Fibroblast of pulmonary artery (primary cell): ENCODE measurements at places on chromosomes 1 and 21.

DNA sequence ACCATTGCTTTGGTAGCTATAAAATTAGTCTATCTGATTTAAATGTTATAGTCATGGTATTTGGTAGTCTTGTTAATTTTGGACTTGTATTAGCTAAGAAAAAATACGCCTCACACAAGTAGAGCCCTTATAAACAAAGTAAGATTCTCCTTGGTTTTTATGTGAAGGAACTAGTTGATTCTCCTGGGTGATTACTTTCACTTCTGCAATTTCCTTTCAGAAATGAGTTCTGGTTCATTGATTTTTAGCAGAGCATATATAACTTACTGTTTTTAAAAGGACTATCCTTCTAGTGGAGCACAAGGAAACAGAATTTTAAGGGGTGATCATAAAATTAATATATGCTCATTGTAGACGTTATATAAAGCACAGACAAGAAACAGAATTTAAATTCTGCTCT, 120.1 kb downstream of the BACH1 start:
- no peak for DNase-seq

- peak; percentile 78 for DNase-seq
These were observed at the start of gene DHRS3 for GRCh38 chr1:12617901-12618660. DHRS3 (minus strand) TSS chr1:12618210; CDS start chr1:12617348, 862 bp downstream.

GRCh38 chr1:225881081-225881958, 860 bp downstream of the TMEM63A start:
- peak; percentile 29 for DNase-seq

DNA sequence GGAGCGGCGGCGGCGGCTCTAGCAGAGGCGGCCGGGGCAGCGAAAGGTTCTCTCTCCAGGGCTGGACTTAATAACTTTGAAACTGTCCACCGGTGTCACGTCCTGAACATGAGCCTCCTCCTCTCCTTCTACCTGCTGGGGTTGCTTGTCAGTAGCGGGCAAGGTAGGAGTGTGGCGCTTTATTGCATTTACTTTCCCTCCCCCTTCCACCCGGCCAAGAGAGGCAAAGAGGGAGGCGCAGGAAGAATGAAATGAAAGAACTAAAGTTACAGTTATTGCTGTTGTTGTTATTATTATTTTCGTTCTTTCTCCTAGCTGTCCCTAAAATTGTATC, 214 bp downstream of the NCAM2 start:
- DNase-seq, result no peak

- peak; percentile 93 for DNase-seq
These were observed 35.9 kb upstream of the RASAL2 start for GRCh38 chr1:178057912-178058534.

DNA sequence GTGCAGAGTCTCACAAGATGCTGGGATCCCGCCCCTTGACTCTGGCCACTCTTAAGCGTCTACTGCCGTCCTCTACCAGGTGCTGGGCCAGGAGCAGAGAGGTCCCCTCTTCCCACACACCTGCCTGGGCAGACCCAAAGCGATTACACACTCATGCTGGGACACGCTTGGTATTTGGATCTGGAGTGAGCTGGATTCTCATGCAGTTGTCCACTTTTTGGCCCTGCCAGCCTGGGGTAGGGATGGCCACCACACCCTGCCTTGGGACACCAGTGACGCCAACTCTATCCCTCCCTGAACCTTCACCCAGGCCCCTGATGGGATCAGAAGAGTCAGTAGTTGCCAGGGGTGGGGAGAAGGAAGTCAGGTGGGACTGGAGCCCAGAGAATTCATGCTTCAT, 28.6 kb downstream of the ITPKB start:
- no peak for DNase-seq

- no peak for DNase-seq
These were observed 16.7 kb upstream of the PRDM15 start for GRCh38 chr21:41895643-41896493.

GRCh38 chr1:243315455-243315854, 59.6 kb downstream of the SDCCAG8 start:
- no peak for DNase-seq

DNA sequence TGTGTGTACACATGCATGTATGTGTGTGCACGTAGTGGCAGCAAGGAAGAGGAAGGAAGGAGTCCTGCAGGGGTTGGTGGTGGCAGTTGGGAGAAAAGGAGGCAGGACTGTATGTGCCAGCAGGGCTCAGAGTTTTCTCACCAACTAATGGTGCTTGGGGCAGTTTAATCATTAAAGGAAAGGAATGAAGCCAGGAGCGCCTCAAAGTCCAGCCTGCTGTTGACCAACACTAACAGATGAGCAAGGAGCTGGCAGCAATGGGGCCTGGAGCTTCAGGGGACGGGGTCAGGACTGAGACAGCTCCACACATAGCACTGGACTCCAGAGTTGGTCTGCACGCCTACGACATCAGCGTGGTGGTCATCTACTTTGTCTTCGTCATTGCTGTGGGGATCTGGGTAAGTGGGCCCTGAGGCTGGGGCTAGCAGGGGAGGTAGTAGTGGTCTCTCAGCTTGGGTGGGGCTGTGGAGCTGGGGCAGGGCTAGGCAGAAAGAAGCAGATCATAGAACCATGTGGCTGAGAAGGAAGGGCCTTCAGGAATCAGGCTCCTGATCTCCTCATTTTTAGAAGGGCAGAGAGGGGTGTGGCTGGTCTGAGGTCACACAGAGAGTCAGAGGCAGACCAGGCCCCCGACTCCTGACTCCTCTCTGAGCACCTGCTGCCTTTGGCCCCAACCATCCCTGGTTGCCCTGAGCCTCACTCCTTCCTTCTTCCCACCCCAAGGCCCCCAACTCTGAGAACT, at the start of gene SLC5A9:
TSS of gene SLC5A9 (plus strand) at position 216 of the 742 bp plus-strand sequence. CDS start at position 237, 21 bp downstream.
- no peak for DNase-seq

DNA sequence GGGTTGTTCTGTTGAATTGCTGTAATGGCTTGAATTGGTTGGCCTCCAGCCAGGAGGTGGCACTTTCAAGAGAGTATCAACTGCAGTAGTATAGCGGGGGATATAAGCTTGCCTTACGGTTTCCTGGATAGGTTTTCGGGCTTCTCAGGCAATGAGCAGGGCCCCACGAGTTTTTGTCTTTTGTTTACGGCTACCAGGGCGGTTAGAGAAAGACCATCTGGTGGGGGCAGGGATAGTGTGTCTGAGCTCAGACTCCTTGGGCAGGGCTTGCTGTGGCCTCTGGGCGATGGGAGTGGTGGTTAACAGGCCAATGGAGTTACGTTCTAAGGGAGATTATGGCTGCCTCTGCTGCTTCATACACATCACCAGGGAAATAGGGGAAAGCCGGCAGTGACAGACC, 62.8 kb downstream of the DTL start:
- DNase-seq, result no peak

GRCh38 chr1:181204530-181204929, 116.0 kb downstream of the IER5 start:
- DNase-seq, result no peak

GRCh38 chr1:25731148-25731547, 68.8 kb upstream of the SELENON start:
- no peak for DNase-seq

DNA sequence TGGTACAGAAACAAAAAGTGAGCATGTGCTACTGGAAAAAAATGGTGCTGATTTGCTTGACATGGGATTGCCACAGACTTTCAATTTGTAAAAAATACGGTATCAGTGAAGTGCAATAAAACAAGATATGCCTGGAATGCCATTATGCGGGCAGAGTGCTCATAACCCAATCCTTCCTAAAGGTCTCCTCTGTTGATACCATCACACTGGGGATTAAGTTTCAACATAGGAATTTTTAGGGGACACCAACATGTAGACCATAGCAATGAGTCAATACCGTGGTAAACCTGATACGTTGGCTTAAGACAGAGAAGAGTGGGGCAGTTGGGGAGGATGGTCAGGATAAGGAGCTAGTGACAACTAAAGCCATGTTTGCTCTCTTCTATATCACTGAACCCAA, 20.5 kb downstream of the MX1 start:
- no peak for DNase-seq

DNA sequence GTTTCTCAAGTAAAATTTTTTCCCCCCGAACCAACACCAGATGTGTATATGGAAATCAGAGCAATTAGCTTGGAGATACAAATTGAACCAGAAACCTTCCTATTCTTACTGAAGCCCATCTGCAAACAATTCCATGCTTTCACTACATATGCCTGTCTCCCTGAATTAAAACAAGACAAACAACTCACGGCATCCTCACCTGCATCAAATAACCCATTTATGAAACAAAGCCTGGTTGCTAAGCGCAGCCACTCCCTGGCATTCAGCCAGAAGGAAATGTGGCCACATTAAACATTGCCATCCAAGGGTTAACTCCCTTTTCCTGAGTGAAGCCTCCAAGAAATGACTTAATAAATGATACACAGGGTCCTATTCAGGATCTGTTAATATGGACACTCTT, 55.3 kb downstream of the APP start:
- peak; percentile 70 for DNase-seq
